ENCODE measurements at places on chromosomes 4 and X. TPM values are rescaled to one million over a fixed set of nuclear protein-coding genes. Genes with fewer than 3 reads are reported as not detected.

- H3K27me3 ChIP-seq, result no peaks in the 10 kb centered on the region
- no peak overlapping the region for H3K27ac ChIP-seq
- no peak for DNase-seq
- H3K36me3 ChIP-seq, result peaks cover 17% of the 10 kb centered on the region
- H3K4me1 ChIP-seq, result no peaks in the 10 kb centered on the region
These were observed 16.8 kb downstream of the CLDN22 start for GRCh38 chr4:183303301-183303700.

DNA sequence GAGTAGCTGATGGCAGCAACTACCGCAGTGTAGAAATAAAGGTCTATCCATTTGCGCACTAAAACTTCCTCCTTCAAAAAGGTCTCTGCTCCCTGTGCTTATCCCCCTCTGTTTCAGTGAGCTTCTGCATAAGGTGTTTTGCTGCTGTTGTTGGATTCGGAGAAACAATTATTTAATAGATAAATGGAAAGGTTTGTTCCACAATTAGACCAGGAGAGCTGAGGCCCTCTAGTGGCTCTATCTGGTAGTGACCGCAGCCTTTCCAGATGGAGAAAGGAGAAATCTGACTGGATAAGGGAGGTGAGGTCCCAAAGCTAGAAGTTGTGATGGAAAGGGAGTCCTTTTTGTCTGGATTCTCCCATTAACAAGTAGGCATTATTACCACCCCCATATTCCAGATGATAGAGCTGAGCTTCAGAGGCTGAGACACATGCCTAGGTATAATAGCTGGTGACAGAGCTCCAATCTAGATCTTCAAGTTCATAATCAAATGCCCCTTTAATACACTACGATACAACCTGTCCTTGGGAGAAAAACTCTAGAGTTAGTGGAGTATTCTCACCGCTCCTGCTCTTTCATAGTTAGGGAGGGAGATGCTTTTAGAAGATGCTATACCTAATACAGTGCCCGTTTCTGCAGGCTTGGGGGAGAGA, 5.1 kb upstream of the GABRQ start:
- DNase-seq, result no peak
- H3K27ac ChIP-seq, result no peak overlapping the region
- H3K36me3 ChIP-seq, result no peaks in the 10 kb centered on the region

DNA sequence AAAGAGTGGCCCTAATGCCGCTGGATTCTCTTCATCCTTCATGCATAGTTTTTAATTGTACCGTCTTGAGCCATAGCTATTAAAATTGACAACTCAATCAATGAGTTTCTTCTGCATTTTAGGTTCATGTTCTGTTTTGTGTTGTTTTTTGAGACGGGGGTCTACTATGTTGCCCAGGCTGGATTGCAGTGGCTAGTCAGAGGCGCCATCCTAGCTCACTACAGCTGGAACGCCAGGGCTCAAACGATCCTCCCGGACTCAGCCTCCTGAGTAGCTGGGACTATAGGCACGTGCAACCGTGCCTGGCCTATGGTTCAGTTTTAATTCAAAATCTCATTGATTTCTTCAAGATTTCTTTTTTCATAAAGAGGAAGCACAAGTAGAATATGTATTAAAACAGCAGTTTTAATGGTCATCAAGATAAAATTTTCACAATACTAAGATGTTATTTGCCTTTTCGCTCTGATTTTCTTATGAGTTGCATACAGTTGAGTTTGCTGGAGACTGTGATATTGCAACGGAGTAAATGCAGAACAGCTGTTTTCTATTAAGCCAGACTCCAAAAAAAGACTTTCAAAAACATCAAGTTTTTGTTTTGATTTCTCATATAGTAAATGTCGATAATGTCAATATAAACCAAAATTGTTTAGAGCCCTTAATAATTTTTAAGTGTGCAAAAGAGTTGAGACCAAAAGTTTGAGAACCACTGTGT, 1.1 kb upstream of the STX18 start:
- H3K27ac ChIP-seq, result no peak overlapping the region
- H3K4me3 ChIP-seq, result peak overlapping the region; percentile 96
- peak; percentile 45 for DNase-seq
- H3K36me3 ChIP-seq, result no peaks in the 10 kb centered on the region
- H3K27me3 ChIP-seq, result no peaks in the 10 kb centered on the region

- peaks cover 14% of the 10 kb centered on the region for H3K4me1 ChIP-seq
- no peak for DNase-seq
- peak overlapping the region; percentile 32 for H3K27ac ChIP-seq
- H3K4me3 ChIP-seq, result no peak overlapping the region
- no peaks in the 10 kb centered on the region for H3K36me3 ChIP-seq
These were observed 31.8 kb upstream of the HSD17B13 start for GRCh38 chr4:87354168-87355102.

GRCh38 chr4:134178706-134179105, 22.9 kb downstream of the PABPC4L start:
- H3K4me3 ChIP-seq, result no peak overlapping the region
- H3K27ac ChIP-seq, result no peak overlapping the region
- no peaks in the 10 kb centered on the region for H3K36me3 ChIP-seq
- no peaks in the 10 kb centered on the region for H3K27me3 ChIP-seq
- no peaks in the 10 kb centered on the region for H3K4me1 ChIP-seq
- peak; percentile 13 for DNase-seq

- H3K27me3 ChIP-seq, result no peaks in the 10 kb centered on the region
- DNase-seq, result no peak
These were observed 882 bp upstream of the STIM2 start for GRCh38 chr4:26859762-26860156.

DNA sequence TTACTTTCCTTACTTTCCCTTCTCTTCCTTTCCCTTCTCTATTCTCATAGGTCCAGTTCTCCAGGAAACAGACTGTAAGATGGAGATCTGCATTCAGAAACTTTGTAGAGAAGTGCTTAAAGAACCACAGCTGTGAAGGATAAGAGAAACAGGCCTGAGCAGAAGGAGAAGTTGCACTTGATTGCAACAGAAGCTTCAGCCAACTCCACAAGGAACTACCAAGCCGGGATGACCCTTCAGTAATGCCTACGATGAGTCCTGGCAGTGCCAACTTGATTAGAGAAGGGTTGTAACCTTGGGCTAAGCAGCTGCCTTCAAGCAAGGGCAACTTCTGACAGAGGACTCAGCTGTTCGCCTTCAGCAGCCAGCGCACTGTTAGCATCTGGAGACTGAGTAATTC, 413.3 kb upstream of the RASGEF1B start:
- no peaks in the 10 kb centered on the region for H3K36me3 ChIP-seq
- H3K27ac ChIP-seq, result no peak overlapping the region
- H3K4me1 ChIP-seq, result no peaks in the 10 kb centered on the region
- H3K27me3 ChIP-seq, result no peaks in the 10 kb centered on the region

- H3K27ac ChIP-seq, result no peak overlapping the region
- H3K4me3 ChIP-seq, result no peak overlapping the region
- H3K4me1 ChIP-seq, result peaks cover 3% of the 10 kb centered on the region
- DNase-seq, result no peak
- H3K36me3 ChIP-seq, result no peaks in the 10 kb centered on the region
These were observed 133.0 kb downstream of the SNCA start for GRCh38 chr4:89703829-89704590.

GRCh38 chr4:161554372-161554990, 609.3 kb downstream of the FSTL5 start:
- H3K27me3 ChIP-seq, result no peaks in the 10 kb centered on the region
- no peaks in the 10 kb centered on the region for H3K4me1 ChIP-seq
- H3K36me3 ChIP-seq, result no peaks in the 10 kb centered on the region
- no peak overlapping the region for H3K4me3 ChIP-seq
- DNase-seq, result no peak

DNA sequence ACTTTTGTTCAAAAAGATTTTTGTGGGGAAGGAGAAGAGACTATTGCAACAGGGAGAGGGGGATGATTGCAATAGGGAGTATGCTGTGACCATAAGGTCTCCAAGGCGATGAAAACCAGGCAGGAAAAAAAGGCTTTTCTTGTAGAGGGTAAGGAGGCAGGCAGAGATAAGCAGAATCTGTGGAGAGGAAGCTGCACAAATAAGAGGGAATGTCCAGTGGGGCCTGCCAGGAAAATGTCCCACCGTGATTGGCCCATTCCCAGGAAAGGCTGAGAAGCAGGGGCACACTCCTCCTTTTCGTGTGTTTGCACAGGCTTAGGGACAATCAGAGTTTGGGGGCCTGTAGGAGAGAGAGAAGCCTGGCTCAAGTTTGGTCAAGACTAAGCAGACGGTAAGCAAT, 29.1 kb downstream of the SPACA5 start:
- H3K4me3 ChIP-seq, result no peak overlapping the region
- no peaks in the 10 kb centered on the region for H3K27me3 ChIP-seq
- no peaks in the 10 kb centered on the region for H3K4me1 ChIP-seq
- DNase-seq, result peak; percentile 15

GRCh38 chr4:169070895-169071218, 60.8 kb upstream of the CBR4 start:
- H3K27me3 ChIP-seq, result no peaks in the 10 kb centered on the region
- no peak for DNase-seq
- peak overlapping the region; percentile 7 for H3K4me3 ChIP-seq

DNA sequence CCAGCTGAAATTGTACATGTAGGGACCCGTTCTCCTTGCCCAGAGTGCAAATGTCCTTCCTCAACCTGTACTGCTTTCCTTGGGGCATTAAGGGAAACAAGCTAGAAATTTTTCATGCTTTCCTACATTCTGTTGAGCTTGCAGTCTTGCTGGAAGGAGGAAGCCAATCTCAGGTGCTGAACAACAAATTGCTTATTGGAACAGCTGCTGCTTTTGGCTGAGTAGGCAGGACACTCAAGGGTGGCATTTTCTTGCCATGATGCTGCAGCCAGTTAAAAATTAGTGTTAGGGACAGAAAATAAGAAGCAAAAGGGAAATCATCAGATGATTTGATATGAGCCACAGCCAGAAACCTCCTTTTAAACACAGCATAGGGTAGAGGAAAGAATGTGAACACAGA, 223.7 kb downstream of the QDPR start:
- H3K27me3 ChIP-seq, result no peaks in the 10 kb centered on the region
- H3K4me1 ChIP-seq, result no peaks in the 10 kb centered on the region
- DNase-seq, result no peak

DNA sequence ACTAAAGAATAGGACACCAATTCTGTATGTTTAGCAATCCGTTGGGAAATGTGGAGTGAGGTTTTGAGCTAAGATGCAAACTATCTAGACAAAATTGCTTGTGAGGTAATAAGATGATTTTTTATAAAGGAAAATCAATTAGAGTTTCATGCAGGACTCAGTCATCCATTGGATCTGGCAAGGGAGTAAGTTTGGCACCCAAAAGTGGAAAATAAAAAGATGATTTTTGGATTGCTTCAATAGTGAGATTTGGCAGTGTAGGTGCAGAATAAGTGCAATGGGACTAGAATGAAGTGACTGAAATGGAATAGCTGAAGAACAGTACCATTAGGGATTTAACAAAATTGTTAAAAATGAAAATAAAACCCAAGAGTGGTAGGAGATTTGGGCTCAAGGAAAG, 290.5 kb upstream of the EPHA5 start:
- H3K4me3 ChIP-seq, result no peak overlapping the region
- no peaks in the 10 kb centered on the region for H3K36me3 ChIP-seq
- no peaks in the 10 kb centered on the region for H3K27me3 ChIP-seq
- no peaks in the 10 kb centered on the region for H3K4me1 ChIP-seq
- DNase-seq, result no peak

DNA sequence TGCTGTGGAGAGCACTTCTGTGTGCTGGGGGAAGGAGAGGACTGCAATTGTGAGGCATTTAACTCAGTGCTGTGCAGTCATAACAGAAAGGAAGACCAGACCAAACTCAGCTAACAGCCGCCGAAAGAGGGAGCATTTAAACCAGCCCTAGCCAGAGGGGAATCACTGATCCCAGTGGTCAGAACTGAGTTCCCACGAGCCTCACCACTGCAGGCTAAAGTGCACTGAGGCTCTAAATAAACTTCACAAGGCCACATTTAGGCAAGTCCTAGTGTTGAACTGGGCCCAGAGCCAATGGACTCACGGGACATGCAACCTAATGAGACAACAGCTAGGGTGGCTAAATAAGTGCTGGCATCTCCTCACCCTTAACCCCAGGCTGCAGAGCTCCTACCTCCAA, 20.4 kb downstream of the IQCM start:
- DNase-seq, result no peak
- H3K27me3 ChIP-seq, result no peaks in the 10 kb centered on the region
- no peak overlapping the region for H3K4me3 ChIP-seq
- peaks cover 4% of the 10 kb centered on the region for H3K4me1 ChIP-seq

GRCh38 chr4:60953826-60954225, 246.3 kb upstream of the ADGRL3 start:
- no peak overlapping the region for H3K4me3 ChIP-seq
- no peaks in the 10 kb centered on the region for H3K27me3 ChIP-seq

DNA sequence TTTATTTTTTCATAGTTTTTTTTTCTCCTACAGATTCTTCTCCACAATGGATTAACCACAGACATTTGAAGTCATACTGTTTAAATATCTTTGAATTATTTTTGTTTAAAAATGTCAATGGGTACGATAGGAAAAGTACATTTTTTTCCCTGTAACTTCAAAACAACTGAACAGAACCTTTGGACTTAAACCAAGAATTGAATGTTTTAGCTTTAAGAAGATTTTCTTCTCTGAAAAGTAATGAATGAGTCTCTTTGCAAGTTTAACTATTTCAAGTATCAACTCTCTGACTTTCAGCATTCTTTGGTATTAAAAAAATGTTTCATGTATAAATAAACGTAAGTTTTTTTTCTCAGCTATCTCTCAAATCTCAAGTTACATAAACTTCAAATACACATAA, 364.3 kb downstream of the FBXO8 start:
- H3K36me3 ChIP-seq, result no peaks in the 10 kb centered on the region
- H3K4me1 ChIP-seq, result no peaks in the 10 kb centered on the region
- no peak for DNase-seq
- no peak overlapping the region for H3K27ac ChIP-seq
- no peaks in the 10 kb centered on the region for H3K27me3 ChIP-seq
- no peak overlapping the region for H3K4me3 ChIP-seq

DNA sequence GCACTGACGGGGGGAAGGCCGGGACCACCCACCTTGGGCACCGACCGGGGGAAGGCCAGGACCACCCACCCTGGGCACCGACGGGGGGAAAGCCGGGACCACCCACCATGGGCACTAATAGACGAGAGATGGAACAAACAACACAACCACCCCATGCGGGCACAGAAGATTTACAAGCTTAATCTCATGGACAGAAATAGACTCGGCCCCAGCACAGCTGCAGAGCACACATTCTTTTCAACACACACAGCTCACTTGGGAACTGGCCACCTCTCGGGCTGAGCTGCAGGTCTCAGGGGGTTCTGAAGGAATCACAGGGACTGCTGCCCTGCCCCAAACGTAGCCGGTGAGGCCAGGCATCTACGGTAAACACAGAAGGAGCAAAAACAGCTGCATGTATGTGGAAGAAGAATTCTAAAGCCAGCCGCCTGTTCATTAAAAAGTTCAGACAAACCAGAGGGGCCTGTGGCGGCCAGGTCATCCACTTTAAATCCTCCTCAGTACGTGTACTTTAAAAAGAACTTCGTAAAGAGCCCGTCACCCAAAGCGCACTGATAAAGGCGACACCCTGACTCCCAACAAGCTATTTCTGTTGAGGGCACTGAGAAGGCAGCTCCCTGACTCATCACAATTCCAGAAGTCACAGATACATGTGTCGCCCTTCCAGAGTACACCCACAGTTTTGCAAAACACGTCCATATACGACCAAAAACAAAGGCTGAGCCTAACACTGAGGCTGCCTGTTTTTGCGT, 17.7 kb downstream of the PPP2R3B start:
- H3K27me3 ChIP-seq, result peaks cover 24% of the 10 kb centered on the region
- H3K36me3 ChIP-seq, result no peaks in the 10 kb centered on the region
- H3K27ac ChIP-seq, result no peak overlapping the region
- DNase-seq, result peak; percentile 99
- H3K4me1 ChIP-seq, result peaks cover 7% of the 10 kb centered on the region

The SLC7A11 gene
- total RNA-seq, result 46.3 TPM

The ANAPC4 gene
- 28.2 TPM for total RNA-seq

The ARX gene
- total RNA-seq, result not detected

The MID1 gene
- total RNA-seq, result 26.8 TPM

The VGLL1 gene
- total RNA-seq, result not detected

The DDIT4L gene
- total RNA-seq, result 2.2 TPM

The OTUD6A gene
- total RNA-seq, result not detected

The FIP1L1 gene
- total RNA-seq, result 77.5 TPM
